Activated CD4-positive, alpha-beta memory T cell treated with anti-CD3 and anti-CD28 coated beads, Interleukin-2, amount 10 ng/mL, durations not matched to agents 7 days and 5 days (primary cell): ENCODE measurements at places on chromosomes 13 and 19.

DNA sequence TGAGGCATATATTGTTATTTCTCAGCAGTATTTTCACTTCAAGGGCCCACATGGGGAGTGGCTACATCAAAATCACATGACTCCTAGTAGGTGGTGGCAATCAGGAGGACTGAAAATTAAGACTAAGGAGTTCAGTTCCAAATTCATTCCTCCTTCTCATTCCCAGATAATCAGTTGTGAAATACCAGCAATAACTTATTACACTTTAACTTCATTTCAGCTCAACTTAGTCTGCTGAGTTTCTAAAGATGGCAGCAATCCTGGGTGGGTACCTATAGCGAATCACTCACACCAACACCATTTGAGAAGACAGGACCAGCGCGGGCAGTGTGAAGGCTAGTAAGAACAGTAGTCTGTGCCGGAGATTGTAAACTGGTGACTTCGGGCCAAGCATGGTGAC, 63.9 kb upstream of the SLC10A2 start:
- no peak for DNase-seq

DNA sequence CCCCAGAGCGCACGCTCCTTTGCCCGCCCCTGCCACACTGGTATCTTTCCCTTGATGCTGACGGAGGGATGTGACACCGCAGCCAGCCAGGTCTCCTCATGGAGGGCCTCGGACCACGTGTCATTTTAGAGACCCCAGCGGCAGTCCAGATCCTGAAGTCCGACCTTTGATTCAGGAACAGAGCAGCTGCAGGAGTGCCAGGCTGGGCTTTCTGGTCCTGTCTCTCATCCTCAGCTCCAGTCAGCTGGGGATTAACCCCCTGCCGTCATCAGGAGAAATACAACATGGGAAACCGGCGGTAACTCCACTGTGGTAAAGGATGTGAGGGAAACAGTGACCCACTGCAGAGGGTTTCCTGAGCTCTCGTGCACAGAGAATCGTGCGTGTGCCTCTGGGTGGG, 140.6 kb downstream of the SIPA1L3 start:
- no peak for DNase-seq

GRCh38 chr13:75180805-75181455, 301.0 kb downstream of the TBC1D4 start:
- no peak for DNase-seq

DNA sequence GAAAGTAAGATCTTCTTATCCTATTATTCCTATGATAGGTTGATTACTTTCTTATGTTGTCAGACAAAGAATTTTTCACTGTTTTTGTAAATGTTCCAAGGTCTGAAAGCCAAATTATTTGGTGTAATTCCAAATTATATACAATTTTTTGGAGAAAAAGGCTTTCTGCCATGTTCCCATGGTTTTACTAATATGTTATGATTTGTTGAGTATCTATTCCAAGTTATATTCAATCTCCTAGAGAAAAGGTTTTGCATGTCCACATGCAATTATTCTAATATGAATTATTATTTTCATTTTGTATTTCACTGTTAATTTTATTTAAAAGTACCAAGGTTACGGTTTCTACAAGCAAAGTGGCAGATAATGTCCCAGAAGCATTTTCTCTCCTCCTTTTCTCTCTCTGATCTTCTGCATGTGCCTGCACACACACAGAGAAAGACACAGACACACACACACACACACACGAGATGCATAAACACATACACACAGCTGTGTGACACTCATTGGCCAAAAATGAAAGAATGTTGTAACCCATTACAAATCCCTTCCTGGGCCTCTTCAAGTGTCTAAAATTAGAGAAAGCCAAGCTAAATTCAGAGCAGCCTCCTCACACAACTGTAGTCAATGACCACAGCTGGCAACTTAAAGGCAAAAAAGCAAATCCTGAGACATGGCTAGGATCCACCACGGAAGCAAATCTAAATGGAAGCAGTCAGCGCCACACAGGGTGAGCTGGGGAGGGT, 621.0 kb downstream of the EFNB2 start:
- DNase-seq: no peak

DNA sequence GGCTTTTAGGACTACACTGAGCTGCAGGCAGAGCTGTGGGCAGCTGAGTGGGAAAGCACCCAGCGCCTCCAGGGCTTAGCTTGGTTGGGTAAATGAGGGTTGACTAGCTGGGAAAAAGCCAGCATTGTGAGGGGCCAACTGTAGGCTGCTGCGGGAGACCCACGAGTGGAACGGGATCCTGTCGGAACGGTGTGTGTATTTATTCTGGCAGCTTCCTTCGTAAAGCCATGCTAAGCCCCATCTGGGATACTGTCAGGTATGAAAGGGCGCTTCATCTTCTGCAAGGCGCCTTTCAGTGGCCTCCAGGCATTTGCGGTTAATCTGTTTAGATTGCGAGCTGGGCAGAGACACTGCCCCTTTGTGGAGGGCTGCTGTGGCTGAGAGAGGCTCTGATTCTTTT, 39.5 kb upstream of the CNMD start:
- no peak for DNase-seq

GRCh38 chr13:111978546-111978945, 88.4 kb upstream of the SOX1 start:
- DNase-seq: no peak

GRCh38 chr13:111610081-111610480, 289.6 kb downstream of the TEX29 start:
- no peak for DNase-seq

DNA sequence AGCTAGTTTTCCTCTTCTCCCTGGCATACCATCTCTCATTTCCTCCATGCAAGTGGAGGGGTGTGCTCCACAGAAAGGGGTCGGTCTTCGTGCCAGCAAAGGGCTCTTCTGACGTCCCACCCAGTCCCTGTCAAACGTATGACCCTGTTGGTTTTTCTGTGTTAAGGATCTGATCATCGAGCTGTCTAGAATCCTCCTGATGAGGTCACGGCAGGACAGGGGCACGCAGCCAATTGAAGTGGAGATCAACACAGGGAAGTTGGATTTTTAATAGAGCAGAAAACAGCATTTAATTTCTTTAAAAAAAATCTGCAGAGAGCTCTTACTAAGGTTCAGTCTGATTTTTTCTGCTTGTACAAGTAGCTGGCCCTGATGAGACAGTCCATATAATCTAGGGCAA, 339.4 kb downstream of the TEX29 start:
- no peak for DNase-seq

DNA sequence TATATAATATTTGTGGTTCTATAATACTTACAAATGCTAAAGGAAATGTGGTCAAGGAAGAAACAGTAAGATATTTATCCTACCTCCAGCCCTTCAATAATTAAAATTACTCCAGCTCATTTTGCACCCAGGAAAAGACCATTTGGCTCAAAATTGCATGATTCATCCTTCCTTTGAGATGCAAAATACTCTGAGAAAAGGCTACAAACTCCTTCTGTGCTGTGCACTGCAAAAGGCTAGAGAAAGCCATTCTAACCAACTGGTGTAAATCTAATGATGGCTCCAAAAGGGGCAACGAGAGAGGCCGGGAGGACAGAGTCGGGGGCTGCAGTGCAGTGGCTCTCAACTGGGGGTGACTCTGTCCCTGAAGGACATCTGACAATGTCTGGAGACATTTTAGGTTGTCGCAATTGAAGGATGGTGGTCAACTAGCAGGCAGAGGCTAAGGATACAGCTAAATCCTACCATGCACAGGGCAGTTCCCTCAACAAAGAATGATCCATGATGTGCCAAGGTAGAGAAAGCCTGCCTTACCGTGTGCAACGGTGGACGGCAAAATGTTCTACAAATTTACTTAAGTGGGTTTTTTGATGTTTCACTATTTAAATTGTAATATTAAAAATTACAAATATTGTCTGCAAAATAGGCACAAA, 32.6 kb downstream of the SLC7A1 start:
- DNase-seq: no peak

DNA sequence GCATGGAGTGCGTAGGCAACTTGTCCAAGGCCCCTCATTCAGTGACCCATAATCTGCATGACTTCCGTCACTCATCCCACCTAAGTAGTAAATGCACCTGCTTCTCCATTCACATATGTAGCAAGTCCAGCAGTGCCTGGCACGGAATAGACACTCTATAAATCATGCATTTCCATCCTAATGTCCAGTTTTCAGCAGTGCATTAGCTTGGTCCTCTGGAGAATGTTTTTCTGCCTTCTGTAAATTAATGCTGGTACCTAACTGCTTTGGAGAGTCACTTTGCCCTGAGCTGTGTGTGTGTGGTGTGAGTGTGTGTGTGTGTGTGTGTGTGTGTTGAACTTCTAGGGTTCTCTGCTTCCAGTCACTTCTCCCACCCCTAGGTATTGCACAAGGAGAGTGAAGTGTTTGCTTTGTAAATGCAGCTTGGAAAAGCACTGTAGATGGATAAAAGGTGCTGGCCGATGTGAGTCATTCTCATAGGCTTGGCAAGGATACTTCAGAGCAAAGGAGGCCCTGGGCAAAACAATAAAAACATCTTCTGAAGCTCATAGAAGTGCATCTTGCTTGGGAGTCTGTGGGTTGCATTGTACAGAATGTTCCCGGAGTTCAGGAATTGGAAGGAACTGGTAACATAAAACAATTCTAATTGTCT, 181.8 kb downstream of the KATNAL1 start:
- DNase-seq: no peak

DNA sequence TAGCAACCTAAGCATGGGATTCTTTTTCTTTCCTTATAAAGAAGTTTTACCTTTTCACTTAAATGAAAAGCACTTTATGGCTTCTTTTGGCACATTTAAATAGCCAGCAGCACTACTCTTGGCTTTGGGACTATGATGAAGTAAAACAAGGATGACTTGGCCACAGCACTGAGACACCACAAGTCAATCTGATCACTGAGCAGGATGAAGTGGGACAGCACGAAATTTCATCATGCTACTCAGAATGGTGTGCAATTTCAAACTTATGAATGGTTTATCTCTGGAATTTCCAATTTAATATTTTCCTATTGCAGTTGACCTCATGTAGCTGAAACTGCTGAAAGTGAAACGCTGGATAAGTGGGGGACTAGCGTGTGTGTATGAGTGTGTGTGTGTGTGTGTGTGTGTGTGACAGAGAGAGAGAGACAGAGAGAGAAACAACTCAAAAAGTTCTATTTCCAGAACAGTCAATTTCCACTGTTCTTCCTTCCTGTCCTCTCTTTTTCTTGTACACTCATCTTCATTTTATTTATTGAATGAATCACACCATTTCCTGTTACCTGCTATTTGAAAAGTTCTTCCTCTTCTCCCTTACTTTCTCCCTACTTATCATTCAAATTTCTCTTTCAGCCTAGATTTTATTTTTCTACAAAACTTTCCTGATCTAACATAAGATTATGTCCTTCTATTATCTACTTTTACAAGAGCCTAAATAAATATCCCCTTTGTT, 414.2 kb upstream of the MIR17HG start:
- no peak for DNase-seq

GRCh38 chr13:66483712-66484111, 746.4 kb downstream of the PCDH9 start:
- DNase-seq: no peak

GRCh38 chr19:2239771-2240770, 3.4 kb downstream of the SF3A2 start:
- DNase-seq: peak; percentile 61

DNA sequence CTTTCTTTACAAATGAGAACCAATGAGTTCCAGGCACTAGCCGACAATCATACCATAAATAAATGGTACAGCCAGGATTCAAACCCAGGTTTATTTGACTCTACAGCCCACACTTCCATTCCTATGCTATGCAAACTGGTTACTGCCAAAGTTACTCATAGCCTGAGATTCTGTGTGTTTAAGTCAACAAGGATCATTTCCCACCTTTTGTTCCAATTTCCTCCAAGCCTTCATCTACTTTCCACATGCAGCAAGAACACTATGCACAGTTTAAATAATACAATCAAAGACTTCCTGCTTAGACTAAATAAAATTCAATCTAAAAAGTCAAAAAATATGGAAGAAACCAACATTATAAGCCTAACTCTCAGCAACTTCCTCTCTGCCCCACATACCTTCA, 59.2 kb upstream of the KLF12 start:
- DNase-seq: no peak

- no peak for DNase-seq
Observed at GRCh38 chr19:45999653-46000121, 4.4 kb downstream of the CCDC61 start.

DNA sequence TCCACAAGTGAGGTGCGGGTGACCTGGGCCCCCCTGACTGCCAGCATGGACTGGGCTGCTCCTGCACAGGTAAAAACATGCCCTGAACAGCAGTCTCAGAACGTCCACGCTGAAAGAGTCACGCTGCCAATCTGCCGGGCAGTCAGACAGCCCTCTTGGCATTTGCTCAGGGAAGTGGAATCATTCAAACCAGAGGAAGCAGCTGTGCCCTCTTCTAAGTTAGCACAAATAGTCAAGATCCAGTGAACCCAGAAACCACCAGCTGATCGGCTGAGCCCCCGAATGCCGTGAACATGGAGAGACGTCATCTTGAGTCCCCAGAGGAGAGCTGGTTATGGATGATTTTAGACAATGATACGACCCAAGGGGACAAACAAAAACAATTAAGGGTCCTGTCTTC, 34.4 kb downstream of the KLF2 start:
- no peak for DNase-seq

DNA sequence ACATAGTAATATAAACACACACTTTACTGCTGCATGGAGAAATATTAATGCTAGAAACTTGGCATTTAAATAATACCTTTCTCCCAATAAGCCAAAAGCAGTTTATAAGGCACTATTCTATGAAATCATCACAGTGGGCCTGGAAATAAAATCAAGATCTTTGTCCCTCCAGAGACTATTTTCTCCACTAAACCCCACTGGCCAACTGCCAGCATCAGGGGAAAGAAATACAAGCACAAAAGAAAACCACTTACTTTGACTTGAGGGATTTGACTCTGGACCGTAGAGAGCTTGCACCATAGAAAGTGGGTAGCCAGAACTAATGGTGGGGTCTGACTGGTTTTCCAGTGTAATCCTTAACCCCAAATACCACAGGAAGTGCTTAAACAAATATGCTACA, 71.9 kb downstream of the DCLK1 start:
- DNase-seq: no peak

DNA sequence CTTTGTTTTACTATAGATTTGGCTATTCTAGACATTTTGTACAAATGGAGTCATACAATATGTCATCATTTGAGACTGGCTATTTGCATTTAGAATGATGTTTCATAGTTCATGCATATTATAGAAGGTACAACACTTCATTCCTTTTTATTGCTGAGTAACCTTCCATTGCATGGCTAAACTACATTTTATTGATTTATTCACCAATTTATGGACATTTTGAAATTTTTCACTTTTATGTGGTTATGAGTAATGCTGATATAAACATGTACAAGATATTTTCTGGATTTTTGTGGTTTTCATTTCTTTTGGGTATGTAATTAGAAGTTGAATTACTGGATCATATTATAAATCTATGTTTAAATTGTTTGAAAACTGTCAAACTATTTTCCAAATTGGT, 710.3 kb upstream of the SLITRK5 start:
- DNase-seq: no peak

- no peak for DNase-seq
Observed at GRCh38 chr19:16180611-16181010, 4.6 kb upstream of the FAM32A start.

- DNase-seq: no peak
Observed at GRCh38 chr13:53436396-53436795, 407.8 kb downstream of the OLFM4 start.
